Stimulated activated CD8-positive, alpha-beta memory T cell treated with anti-CD3 and anti-CD28 coated beads, Interleukin-4, amount 100 ng/mL, for 1 hour (primary cell): ENCODE measurements at places on chromosomes 5 and 9.

DNA sequence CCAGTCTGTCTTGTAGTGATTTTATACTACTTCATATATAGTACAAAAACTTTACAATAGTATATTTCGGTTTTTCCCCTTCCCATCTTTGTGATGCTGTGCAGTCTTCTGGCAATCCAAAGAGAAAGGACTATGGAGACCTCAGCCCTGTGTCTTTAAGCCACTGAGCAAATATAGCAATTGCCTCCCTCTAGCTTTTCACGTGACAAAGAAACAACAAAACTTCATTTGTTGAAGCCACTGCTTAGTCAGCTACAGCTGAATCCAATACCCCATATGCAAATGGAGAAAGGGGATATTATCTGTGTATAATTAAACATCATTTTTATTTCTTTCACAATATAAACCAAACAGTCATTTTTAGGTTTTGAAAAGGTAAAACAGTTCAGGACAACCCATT is 142.8 kb upstream of the STK32A start:
- no peak for DNase-seq

DNA sequence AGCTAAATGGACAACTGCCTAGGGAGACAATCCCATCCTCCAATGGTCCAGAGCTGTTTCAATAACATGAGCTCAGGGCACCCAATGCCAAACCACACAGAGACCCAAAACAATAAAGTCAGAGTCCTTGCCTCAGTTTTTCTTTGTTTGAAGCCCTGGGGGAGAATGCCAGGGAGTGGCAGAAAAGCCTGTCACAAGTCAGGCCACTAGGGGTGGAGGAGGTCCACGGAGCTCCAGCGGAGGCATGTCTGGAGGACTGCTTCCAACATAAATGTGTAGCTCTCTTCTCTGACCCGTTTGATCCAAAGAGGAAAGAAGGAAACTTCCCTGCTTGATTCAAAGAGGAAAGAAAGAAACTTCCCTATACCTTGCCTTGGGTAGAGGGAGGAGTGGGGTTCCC is 175.3 kb downstream of the HSPA4 start:
- no peak for DNase-seq

DNA sequence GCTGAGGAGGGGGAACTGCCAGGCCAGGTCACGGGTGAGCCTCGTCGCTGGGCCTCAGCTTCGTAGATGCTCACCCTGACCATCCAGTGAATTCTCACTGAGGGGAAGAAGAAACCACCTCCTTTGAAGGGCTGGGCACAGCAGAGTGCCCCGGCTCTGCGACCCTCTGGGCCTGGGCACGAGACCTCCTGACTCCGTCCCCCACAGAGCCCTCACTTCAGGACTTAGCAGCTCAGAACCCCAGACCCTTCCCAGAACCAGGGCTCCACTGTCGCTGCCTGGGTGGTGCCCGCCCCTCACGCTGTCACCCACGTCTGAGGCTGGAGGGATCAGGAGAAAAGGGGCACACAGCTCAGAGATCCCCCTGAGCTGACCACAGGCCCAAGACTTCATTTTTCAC is 34.3 kb upstream of the TMEM250 start:
- DNase-seq = no peak

DNA sequence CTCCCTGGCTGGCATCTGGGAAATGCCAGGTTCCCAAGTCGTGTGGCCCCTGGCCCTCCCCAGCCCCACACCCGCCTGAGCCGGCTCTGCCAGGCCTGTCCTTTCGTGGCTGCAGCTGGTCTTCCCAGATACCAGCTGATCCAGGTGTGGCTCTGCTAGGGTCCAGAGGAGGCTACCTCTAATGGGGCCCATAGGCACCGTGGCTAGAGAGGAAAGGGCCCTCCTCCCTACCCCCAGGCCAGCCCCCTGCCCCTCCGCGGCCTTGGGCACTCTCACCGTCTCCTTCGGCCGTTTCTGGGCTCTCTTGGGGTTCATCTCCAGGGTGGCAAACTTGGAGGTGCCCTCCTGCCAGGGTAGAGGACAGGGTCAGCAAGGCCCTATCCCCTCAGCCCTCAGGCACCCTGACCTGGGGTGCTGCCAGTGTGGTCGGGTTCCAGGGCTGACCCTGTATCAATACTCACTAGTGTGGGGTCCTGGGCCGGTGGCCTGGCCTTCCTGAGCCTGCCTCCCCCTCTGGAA is 17.0 kb downstream of the RALGDS start:
- DNase-seq = no peak

- DNase-seq = no peak
Measured at GRCh38 chr5:167351316-167351715, 940.1 kb upstream of the WWC1 start.

DNA sequence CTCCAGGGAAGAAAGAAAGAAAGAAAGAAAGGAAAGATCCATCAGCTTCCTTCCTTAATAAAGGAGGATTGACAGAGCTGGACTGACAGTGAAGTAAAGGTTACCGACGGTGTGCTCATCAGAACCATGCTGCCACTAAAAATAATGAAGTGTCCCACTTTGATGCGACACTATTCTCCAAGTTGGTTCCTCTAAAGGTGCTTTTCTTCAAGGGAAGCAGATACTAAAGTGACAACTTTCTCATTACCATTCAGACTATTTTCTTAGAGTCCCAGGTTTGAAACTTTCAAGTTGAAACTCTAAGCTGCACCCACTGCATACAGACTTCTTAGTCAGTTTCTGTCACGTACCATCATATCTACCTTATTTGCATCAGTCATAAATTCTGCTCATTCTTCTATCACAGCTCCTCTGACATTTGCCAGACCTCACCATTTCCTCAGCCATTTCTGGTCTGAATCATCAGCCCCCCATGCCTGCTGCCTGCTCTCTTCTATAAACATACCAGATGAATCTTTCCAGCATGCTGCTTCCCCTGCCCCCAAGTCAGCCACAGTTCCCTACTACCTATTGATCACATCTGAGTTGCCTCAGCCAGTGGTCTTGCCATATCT is 177.6 kb downstream of the DEPDC1B start:
- DNase-seq = no peak

DNA sequence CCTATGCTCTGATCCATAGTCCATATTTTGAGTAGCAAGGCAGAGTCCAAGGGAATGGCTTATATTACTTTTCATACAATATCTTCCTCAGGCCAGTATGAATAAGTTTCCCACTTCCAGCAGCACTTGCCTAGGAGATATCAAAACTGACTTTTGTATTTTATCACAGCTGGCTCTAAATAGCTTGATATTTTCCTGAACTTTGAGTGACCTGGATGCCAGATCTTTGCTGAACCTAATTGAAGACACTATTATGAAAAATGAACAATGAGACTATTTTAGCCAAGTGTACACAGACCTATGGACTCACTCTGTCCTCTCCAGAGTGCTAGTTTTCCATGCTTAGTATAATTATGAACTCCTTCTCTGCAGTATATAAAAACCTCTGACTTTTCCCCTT is 475.6 kb upstream of the PTGER4 start:
- no peak for DNase-seq

DNA sequence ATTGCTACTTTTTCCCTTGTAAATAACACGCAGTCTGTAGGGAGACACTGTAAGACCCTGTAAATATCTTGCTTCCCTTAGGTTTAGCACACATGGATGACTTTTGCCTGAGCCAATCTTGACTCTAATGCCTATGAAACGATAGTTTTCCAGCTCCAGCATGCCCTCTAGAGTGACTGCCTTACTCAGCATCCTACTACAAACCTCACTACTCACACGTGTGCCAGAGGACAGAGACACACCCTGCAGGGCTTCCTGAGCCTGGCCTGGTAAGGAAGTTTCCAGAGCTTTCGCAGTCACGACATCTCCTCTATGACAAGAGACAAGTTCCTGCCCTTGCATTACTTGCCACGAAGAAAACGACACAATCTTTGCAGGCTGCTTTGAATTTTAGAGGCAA is 138.1 kb downstream of the ATPSCKMT start:
- DNase-seq = no peak

DNA sequence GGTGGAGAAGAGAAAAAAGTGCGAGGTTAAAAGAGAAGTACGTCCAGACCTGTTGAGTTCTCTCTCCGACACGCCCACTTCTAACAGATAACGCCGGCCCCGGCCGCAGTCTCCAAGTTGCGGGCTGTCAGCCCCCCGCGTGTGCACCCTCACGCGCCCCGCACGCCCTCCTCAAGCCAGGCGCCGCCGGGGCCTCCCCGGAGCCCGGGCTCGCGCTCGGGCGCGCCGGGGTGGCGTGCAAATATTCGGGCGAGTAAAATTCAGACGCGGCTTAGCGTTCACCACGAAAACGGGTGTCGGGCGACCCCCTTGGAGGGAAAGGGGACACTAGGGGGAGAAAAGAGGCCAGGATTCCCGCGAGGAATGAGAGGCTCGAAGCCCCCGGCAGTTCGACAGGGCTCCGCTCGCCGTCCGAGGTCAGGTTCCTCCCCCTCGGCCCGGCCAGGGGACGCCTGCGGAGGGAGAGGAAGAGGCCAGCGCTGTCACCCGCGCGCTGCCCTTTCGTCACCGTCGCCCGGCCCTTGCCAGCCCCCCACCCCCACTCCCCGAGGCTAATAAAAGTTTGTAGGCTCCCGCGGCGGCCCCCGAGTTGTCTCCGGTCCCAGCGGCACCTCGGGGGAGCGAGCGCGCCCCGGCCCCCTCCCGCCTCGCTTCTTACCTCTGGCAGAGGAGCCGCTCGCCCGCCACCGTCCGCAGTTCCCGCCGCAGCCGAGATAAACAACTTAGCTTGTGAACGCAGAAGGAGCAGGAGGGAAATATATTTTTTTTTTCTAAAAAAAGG is 743 bp downstream of the NR3C1 start:
- DNase-seq = peak; percentile 30

GRCh38 chr5:151195622-151196021 is 28.3 kb downstream of the CCDC69 start:
- no peak for DNase-seq

- no peak for DNase-seq
Measured at GRCh38 chr9:87119328-87119881, 172.1 kb upstream of the GAS1 start.

DNA sequence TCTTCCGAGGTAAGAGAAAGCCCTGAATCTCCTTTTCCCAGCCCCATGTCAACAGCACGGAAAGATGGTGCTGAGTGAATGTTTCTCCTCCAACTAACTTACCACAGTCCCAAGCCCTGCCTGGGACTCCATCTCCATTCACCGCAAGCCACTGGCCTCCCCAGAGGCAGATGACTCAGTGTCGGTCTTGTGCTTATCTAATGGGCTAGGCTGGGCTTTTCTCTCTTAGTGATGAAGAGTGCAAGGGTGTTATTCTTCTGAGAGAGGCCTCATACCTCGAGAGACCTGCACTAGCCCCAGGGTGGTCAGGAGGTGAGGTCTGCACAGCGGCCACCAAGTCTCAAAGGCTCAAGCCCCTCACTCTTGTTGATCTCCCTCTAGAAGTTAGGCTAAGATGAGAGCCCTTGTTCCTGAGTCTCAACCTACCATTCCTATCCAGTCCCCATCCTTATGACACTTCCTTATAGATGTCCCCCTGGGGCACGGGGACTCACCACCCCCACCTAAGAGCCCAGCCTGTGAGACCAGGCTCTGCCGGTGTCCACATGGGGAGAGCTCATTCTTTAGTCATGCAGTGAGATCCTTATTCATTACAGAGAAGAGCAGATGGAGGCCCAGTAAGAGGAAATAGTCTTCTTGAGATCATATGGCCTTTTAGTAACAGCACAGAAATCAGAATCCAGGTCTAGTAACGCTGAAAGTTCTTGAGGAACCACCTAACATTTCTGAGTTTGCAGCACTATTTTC is 127.0 kb downstream of the SAXO1 start:
- no peak for DNase-seq

DNA sequence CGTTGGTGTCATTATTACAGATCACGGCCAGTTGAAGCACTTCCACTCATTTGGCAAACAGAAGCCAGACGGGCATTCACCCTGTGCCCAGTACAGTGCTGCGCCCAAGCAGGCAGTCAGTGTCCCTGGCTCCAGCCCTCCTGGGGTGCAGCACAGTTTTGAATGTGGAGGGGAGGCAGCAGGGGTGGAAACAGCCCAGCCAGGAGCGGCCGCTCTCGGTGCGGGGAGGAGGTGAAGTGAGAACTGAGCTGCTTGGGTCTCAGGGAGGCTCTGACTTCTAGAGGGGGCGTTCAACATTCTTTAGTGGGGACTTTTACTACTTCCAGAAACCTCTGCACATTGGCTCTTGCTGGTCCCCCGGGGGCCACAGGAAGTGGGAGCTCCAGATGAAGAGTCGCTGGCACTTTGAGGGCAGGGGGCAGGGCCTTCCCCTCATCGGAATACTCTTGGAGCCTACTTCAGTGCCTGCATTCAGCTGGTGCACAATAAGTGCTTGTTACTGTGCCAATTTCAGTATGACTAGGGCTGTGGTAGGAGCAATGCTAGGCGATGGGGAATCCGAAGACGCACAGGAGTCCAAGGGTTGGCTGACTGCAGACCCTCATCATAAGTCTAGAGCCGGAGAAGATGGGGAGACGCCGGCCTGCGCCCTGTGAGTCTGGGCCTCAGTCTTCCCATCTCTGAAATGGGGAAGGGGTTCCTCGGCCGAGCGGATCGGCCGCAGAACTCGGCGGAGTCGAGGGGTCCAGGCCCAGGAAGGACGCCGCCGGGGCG is 492 bp upstream of the NEK6 start:
- no peak for DNase-seq

GRCh38 chr9:128250839-128251731 is 24.7 kb downstream of the GOLGA2 start:
- DNase-seq = no peak

DNA sequence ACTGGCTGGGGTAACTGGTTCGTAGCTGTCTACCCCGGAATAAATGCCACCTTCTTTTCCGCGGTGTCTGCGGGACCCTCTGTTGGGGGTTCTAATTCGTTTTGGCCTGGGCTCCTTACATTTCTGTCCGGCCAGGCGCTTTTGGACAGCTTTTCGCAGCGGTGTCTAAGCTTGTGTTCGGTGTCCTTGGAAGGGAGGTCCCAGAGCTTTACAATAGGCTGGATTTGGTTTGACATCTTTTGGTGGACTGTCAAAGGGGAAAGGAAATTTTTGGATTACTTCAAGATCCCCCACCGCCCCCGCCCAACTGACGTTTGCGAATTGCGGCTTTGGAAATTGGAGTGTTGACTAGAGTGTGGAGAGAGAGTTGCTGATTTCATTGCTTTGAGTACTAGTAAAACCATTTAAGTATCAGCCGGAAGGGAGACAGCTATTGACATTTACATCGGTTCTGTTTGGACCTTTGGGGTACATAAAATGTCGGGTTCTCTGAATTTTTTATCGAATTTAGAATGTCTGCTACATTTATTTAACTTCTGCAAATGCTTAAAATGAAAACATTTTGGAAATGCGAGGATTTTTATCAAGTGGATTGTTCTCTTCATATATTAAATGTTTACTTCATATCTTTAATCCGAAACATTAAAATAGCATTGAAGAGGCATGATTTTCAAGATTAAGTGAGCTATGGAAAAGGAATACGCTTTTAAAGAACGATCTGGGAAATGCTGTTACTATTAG is 4.7 kb upstream of the PURA start:
- DNase-seq = no peak
